ENCODE measurements at places on chromosomes 3 and 15.

DNA sequence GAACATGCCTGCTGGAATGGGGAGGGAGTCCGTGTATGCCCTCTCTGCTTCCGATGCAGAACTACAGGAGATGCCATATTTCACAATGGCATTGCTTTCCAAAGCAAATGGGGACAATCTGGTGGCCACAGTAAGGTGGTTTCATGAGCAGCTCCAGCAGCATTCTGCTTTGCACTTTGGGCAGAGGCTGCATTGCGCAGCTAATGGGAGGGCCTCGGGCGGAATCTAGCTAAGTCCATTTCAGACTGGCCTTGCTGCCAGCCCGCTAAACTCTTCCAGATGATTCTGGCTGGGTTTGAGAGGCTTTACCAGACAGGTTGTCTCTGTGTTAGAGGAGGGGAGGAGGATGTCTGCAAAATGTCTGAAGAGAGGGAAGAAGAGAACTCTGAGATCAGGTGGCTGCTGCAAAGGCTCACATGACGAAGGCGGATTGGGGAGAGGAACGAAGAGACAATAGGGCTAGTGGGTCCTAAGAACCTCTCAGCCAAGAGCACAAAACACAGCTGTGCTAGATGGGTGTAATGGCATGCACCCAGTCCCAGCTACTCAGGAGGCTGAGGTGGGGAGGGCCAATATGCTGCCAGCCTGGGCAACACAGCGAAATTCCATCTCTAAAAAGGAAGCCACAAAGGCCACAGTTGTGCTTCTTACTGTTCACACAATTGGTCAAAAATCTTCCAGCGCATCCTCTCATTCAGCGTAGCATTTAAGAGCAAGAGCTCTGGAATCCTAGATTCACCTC, 63.7 kb downstream of the BDH1 start:
- DNase-seq = no peak

GRCh38 chr3:32325927-32326326, 65.7 kb upstream of the CMTM7 start:
- DNase-seq = no peak

DNA sequence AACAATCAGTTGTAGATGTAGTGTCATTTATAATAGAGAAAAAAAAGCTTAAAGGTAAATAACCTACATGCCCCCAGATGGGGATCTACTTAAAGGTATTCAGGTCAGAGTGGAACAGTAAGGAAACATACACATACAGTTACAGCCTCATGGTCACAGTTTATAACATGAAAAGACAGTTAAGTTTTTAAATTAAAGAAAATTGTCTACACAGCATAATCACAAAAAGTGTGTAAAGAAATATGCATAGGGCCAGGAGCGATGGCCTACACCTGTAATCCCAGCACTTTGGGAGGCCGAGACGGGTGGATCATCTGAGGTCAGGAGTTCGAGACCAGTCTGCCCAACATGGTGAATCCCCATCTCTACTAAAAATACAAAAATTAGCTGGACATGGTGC, 6.8 kb downstream of the RHOV start:
- DNase-seq = no peak

DNA sequence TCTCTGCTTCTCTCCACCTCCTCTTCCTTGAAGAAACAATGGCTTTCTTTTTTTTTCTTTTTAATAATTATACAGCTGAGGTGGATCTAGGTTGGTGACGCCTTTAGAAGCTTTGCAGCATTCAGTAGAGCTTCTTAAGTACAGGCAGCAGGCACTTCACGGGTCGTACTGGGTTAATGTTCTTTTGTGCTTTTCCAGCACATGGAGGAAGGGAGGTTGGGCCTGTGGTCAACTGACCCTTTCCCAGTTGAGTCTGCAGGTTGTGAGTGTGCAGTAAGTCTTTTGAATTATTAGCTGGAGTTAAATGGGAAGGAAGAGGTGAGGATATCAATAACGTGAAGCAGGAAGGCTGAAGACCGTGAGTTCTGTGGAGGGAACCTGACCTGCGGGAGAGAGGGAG, 7.0 kb downstream of the TRAK1 start:
- no peak for DNase-seq

- DNase-seq = no peak
Measured at GRCh38 chr15:40239404-40239692, 485 bp downstream of the PAK6 start.

- DNase-seq = no peak
Measured at GRCh38 chr3:186976837-186977750, 46.8 kb downstream of the ST6GAL1 start.

DNA sequence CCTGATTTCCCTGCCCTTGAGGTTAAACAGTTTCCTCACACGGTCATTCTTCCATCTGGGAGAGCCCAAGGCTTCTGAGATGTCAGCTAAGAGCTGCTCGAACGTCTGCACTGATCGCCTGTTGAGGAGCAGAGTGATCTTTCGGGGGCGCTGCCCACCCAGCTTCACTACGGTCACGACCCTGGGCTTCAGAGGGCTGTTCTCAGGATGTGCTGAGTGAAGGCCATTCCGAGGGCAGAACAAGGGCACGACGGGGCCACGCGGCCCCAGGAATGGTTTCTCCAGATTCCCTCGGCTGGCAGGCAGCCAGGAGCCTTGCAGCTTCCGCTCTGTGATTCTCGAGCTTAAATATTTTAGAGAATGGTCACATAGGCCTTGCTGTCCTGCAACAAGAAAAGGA, 25.7 kb downstream of the DCLK3 start:
- no peak for DNase-seq

GRCh38 chr3:17972959-17973906, 230.8 kb upstream of the TBC1D5 start:
- DNase-seq = no peak

GRCh38 chr3:33058765-33059164, 38.2 kb downstream of the GLB1 start:
- DNase-seq = no peak

- DNase-seq = no peak
Measured at GRCh38 chr15:64429448-64429847, 30.9 kb upstream of the ZNF609 start.

GRCh38 chr3:127520993-127521392, 69.5 kb downstream of the TPRA1 start:
- DNase-seq = no peak

- DNase-seq = no peak
Measured at GRCh38 chr15:88513195-88513594, 33.3 kb downstream of the DET1 start.

DNA sequence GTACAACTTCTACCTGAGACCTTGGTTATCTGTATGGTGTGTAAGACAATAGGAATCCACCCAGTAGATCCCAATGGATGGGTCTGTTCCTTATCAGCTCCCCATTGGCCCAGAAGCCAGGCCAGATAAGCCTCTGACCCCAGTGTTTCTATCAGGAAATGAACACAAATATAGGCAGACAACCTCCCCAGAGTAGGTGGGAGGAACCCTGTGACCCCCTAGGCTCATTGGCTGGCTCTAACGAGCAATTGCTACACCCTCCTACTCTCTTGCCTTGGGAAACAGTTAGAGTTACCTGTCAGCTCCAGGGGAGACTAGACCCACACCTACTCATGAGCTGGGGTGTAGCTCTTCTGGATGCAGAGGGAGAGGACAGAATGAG, 299.9 kb downstream of the UACA start:
- DNase-seq = no peak

- no peak for DNase-seq
Measured at GRCh38 chr15:40941068-40941527, 12.0 kb downstream of the DLL4 start.

- no peak for DNase-seq
Measured at GRCh38 chr3:24389108-24390090, 105.3 kb downstream of the THRB start.

GRCh38 chr3:134929976-134930375, 134.9 kb downstream of the EPHB1 start:
- DNase-seq = no peak

GRCh38 chr15:59741274-59741906, 52.3 kb upstream of the BNIP2 start:
- DNase-seq = peak; percentile 4

DNA sequence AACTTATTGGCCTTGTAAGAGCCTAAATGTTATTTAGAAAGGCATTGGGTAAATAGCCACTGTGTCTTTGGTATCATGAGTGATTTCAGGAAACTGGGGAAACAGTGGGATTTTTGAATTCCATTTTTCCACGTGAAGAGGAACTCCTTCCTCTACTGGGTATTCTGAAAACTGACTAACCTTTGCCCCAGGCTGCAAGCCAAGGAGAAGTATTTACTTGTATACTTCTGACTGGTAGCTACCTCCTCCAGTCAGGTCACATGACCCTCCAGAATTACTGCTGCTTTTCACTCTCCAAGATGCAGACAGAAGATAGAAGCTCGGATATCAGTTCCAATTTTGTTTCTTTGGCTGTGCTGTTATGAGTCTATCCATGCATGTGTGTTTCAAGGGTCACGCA, 50.9 kb upstream of the MAP3K13 start:
- no peak for DNase-seq

DNA sequence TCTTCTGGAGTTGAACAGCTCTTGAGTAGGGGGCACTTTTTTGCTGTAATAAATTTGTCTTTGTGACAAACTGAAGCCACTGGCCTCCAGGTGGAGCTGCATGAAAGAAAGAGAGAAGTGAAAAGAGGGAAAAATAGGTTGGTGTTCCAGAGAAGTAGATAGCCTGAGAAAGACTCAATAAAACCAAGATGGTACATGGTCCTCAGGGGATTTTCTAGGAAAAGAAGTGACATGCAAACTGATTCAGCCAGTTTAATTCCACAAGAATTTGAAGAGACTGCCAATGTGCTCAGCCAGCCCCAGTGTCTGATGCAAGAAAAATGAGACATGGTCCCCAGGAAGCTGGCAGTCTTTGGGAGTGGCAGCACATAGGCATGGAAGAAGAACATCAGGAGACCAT, 152.7 kb downstream of the CD47 start:
- DNase-seq = no peak

DNA sequence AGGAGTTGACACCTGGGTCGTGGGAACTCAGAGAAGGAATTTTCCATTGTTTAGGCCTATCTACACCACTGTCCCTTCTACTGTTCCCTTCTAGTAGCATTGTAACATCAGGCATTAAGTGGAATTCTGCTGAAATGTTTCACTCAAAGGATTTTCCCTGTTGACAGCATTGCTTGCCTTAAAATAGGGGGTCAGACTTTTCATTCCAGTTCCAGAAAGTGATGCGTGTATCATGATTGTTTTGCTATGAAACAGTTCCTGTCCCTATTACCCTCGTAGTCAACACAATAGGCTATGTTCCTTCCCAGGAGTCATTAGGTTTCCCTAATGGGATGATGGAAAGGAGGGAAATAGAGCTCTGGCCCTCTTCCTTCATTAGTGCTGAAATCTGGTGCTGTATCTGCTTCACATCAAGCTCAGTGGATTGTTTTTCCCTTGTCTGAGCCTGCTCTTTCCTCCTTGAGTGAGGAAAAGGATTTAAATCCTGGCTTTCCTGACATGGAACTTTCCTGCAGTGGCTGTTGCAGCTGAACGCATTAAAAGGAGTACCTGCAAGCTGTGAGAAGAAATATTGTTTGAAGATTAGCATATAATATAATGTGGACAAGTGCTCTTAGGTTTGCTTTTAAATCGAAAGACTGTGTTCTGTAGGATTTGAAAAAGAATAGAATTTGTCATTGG, 195.9 kb downstream of the KLHL25 start:
- DNase-seq = no peak

GRCh38 chr3:115836944-115837343, 213.6 kb downstream of the GAP43 start:
- no peak for DNase-seq

DNA sequence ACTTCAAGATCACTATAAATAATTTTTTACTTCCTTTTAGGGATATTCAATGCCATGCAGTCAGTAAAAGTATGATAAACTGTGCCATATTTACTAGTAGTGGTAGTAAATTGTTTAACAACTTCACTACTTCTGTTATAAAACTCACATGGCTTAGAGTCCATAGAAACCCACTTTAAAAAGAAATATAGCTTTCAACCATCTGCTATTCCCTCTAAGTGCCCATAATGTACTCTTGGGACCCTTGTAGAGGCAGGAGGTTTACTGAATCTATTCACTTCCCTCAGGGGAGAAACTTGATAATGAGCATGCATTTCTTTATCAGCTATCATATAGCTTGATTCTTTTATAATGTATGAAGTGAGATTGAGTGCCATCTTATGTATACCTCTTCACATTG, 1448.4 kb upstream of the ALCAM start:
- DNase-seq = no peak

GRCh38 chr3:47583320-47584075, 4.8 kb upstream of the CSPG5 start:
- DNase-seq = no peak

GRCh38 chr15:69086427-69087204, 72.1 kb downstream of the NOX5 start:
- DNase-seq = no peak

DNA sequence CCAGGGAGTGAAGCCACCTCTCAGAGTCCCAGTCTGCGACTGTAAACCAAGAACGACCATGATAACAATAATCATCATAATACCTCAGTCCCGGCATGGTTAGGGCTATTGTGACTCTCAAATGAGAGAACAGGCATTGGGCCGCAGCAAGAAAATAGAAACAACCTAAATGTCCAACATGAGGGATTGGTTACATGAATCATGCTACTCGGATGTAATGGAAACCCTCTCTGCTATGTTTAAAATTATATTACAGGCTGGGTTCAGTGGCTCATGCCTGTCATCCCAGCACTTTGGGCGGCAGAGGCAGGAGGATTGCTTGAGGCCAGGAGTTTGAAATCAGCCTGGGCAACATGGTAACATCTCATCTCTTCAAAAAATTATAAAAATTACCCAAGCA, 2.8 kb downstream of the CPN2 start:
- DNase-seq = no peak

DNA sequence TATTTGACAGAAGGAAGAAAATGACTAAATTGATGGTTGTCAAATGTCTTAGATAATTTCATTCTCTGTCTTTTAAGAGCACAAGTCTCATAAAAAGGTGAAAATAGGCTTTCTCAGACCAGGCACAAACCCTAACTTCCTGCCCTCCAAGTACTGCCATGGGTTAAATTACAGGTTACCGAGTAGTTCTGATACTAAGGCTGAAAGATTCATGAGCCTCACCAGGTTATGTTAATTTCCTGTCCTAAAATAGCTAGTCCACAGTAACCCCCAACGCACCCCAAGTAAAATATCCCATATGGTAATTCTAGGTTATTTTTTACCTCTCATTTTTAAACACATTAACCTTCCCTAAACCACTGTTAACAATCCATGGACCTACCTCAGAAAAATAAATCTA, 42.0 kb downstream of the GSK3B start:
- DNase-seq = no peak

DNA sequence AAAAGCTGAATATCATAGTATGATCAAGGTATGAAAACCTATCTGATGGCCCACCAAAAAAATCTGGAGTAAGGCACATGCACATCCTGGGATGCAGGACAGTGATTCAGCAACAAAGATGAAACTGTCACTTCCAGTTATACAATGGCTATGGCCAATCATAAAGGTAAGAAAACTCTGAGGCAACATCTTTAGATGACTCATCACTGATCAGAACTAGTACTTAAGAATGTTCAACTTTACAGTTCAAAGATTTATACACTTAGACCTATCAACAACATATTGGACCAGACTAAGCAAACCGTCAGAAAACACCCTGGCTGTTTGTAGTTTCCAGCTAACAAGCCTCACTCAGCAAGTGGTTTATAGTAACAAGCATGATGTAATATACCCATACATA, 21.3 kb upstream of the PLCH1 start:
- DNase-seq = no peak

GRCh38 chr3:194865615-194866014, 179.9 kb downstream of the FAM43A start:
- DNase-seq = no peak

Measured in activated CD4-positive, alpha-beta T cell treated with anti-CD3 and anti-CD28 coated beads, Interleukin-2, amount 50 U/mL, for 48 hours (primary cell).